ENCODE measurements at places on chromosomes 11 and 22. TPM values are rescaled to one million over a fixed set of nuclear protein-coding genes. Genes with fewer than 3 reads are reported as not detected.

DNA sequence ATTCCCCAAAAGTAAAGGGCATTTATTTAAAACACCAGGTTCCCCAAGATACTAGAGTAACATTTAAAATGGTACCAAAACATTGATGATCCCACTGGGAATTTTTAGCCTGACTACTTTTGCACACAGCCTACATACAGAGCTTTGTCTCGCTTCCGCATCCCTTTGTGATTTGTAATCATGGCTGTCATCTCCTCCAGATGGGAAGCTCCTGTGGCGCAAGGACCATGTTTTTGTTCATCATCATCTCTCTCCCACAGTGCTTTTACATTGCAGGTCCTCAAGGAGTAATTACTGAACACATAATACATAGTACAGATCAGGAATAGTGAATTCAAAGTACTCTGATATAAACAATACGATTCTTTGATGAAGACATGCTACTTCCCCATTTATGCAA lies 231.2 kb upstream of the MTNR1B start:
- DNase-seq, result no peak

DNA sequence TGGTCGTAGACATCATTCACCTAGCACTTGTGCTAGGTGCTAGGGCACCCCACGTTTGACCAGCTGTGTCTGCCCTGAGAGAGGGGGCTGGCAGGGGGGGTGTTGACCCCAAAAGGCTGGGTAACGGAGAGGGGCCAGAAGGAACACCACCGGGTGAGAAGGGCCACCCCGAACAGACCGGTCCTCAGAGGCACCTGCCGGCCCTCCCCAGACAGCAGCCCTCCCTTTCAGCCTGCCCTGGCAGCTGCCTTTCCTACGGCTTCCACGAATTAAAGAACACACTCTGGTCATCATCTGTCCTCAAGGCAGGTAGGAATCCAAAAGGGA lies 977 bp upstream of the KCNJ5 start:
- no peak for DNase-seq

BAD gene
- polyA plus RNA-seq, result 54.7 TPM

- no peak for DNase-seq
Measured at GRCh38 chr11:2316169-2316962, 14.6 kb downstream of the TSPAN32 start.

DNA sequence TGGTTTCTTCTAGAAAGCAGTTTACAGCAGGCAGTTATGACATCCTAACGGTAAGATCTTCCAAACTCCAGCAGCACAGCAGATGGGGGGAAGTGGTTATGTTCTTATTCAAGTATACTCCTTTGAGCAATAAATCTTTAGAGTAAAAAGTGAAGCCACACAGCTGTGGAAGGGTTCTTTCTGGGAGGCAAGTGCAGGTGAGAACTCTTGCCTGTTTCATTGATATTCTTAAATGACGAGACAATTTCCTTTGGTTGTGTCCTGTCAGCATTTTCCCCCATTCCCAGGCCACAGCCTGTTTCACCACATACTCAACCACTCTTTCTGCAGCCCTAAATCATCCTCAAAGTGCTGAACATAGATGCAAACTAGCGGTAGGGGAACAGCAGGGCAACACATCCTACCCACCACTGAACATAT lies 207.3 kb upstream of the MTNR1B start:
- DNase-seq, result no peak

OR51E2 gene
- 0.16 TPM for polyA plus RNA-seq

DNA sequence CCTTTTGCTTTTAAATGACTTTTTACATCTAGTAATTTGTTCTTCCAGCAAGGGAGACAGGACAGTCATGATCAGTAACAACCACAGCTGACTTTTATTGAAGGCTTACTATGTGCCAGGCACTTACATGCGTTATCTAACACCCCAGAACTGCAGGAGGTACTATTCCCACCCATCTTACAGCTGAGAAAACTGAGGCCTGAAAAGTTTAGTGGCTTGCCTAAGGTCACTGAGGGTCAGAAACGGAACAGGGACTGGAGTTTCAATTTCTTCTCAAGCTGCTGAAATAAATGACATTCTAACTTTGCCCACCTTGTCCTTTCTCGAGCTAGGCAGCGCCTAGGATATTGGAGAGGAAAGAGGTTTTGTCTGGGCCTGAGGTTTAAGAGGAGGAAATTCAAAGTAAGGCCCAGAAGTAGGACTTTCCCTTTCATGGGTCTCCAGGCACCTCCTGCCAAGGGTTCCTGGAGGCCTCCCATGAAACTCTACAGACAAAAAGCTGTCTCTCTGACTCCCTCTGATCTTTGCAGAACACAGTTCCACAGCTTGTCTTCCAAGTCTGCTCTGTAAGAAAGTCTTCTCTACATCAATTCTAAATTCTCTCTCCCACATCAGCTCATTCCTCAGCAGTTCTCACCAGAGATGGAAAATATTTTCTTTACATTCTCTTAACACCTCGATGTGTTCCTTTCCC lies 102.2 kb downstream of the NAT10 start:
- DNase-seq, result no peak

DNA sequence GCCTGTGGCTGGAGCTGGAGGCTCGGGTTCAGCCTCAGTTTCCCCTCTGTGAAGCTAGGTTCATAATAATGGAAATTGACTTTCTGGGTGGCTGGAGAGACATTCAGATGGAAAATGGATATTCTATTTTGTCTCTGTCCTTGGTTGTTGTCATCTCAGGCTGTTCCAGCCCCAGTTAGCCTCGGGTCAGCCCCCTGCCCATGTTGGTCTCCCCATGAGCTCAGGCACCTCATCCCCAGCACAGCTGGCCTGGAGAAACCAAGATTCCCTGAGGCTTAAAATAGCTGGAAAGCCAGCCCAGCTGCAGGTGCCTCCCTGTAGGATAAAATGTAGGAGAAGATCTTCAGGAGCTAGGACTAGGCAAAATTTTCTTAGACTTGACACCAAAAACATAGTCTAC lies 129.5 kb downstream of the MED15 start:
- no peak for DNase-seq
